ENCODE measurements at places on chromosomes 4 and X. TPM values are rescaled to one million over a fixed set of nuclear protein-coding genes. Genes with fewer than 3 reads are reported as not detected.

The DCAF4L1 gene
- 0.63 TPM for total RNA-seq

The CT45A10 gene
- not detected for total RNA-seq

The PCYT1B gene
- total RNA-seq, result not detected

GRCh38 chr4:142473960-142474338 is 372.2 kb downstream of the INPP4B start:
- H3K27ac ChIP-seq, result peak overlapping the region; percentile 99
- peaks cover 50% of the 10 kb centered on the region for H3K4me1 ChIP-seq
- H3K36me3 ChIP-seq, result no peaks in the 10 kb centered on the region

- H3K27ac ChIP-seq, result no peak overlapping the region
- no peaks in the 10 kb centered on the region for H3K36me3 ChIP-seq
- H3K4me3 ChIP-seq, result no peak overlapping the region
- no peak for DNase-seq
Observed at GRCh38 chr4:48311896-48312295, 29.4 kb upstream of the SLAIN2 start.

DNA sequence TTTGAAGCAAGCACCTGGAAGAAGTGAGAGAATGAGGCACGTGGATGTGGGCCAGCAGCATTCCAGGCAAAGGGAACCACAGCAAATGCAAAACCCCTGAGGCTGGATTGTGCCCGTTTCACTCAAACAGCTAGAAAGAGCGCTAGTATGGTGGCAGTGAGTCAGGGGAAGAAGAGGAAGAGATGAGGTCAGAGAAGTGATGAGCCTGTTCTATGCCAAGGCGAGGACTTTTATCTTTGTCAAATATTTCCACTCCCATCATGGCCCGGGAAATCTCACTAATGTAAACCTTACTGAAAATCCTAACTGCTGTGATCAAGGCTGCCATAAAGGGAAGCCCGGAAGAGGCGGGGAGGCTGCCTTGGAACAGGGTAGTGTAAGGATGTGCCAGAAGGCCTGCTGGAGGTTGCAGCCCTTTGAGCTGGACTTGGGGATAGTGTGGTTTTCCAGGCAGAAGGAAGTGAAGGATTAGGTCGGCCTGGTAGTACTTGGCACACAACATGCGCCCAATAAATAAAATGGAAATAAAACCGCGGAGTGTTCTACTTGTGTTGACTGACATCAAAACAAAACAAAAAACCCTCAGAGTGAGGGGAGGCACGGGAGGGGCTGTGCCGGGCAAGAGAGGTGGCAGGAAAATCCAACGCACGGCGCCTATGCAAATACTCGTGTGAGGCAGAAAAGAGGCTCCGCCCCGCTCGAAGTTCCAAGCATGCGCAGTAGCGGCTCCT is 1.2 kb upstream of the CDK16 start:
- peak overlapping the region; percentile 58 for H3K4me3 ChIP-seq
- DNase-seq, result peak; percentile 75
- H3K4me1 ChIP-seq, result peaks cover 34% of the 10 kb centered on the region
- no peaks in the 10 kb centered on the region for H3K27me3 ChIP-seq

- no peak overlapping the region for H3K27ac ChIP-seq
- DNase-seq, result no peak
- H3K36me3 ChIP-seq, result no peaks in the 10 kb centered on the region
- no peaks in the 10 kb centered on the region for H3K27me3 ChIP-seq
Observed at GRCh38 chr4:95058991-95059390, 301.2 kb downstream of the BMPR1B start.

All from PC-3 (cell line).